ENCODE measurements at places on chromosomes 7 and 10. TPM values are rescaled to one million over a fixed set of nuclear protein-coding genes. Genes with fewer than 3 reads are reported as not detected.

Gene LBX1
- under 0.01 TPM for total RNA-seq

Gene CFAP46
- 0.81 TPM for total RNA-seq

Gene TMEM209
- 7.6 TPM for total RNA-seq

Gene CUTC
- total RNA-seq, result 18.5 TPM

Gene SLC26A3
- not detected for total RNA-seq

Gene ATP6V1F
- total RNA-seq, result 134 TPM

Gene NRG3
- total RNA-seq, result not detected

Gene ARMC10
- 27.1 TPM for total RNA-seq

Gene SSC4D
- 0.16 TPM for total RNA-seq

Gene SCIN
- total RNA-seq, result not detected

Gene UFSP1
- 6.0 TPM for total RNA-seq

Gene FXYD4
- total RNA-seq, result not detected

Gene CYP2C8
- total RNA-seq, result not detected

Gene PRLHR
- total RNA-seq, result not detected

Gene CFAP69
- 1.8 TPM for total RNA-seq

Gene DENND2A
- 2.9 TPM for total RNA-seq

Gene CALML3
- not detected for total RNA-seq

Gene NEURL1
- total RNA-seq, result not detected

Gene BTBD16
- not detected for total RNA-seq

Gene GIMAP1
- total RNA-seq, result 0.81 TPM

Gene CTAGE4
- under 0.01 TPM for total RNA-seq

Gene SKIDA1
- 0.18 TPM for total RNA-seq

Gene TRA2A
- total RNA-seq, result 16.2 TPM

Gene TRIL
- total RNA-seq, result 0.72 TPM

Gene IL15RA
- 16.4 TPM for total RNA-seq

Gene PHYHIPL
- not detected for total RNA-seq

Gene SEMA3E
- total RNA-seq, result not detected

Gene SYT15B
- under 0.01 TPM for total RNA-seq

Gene LRRD1
- not detected for total RNA-seq

Gene CD36
- 0.18 TPM for total RNA-seq

Gene PRXL2A
- total RNA-seq, result 2.9 TPM

Gene ABI1
- 35.9 TPM for total RNA-seq

Gene HOXA2
- total RNA-seq, result not detected

Gene PANK1
- 5.2 TPM for total RNA-seq

Gene PKD1L1
- not detected for total RNA-seq

Gene EPHA1
- total RNA-seq, result not detected

Gene FMC1
- 6.3 TPM for total RNA-seq

Gene GOT1
- 27.1 TPM for total RNA-seq

Gene TMEM254
- 17.7 TPM for total RNA-seq

Gene ADRB1
- not detected for total RNA-seq

Gene NPC1L1
- total RNA-seq, result 0.18 TPM

Gene MOSPD3
- 12.8 TPM for total RNA-seq

Gene AZGP1
- total RNA-seq, result not detected

Gene CACNA2D1
- total RNA-seq, result 69.7 TPM

Gene KIF5B
- 85.4 TPM for total RNA-seq

Gene NACAD
- total RNA-seq, result 2.3 TPM

Gene PNLIP
- not detected for total RNA-seq

Gene LIPF
- not detected for total RNA-seq

Gene PRKCQ
- 0.32 TPM for total RNA-seq

Gene CADPS2
- 10.5 TPM for total RNA-seq

Gene RAPGEF5
- 42.4 TPM for total RNA-seq

Gene EBF3
- 38.5 TPM for total RNA-seq

Gene WDFY4
- not detected for total RNA-seq

Gene NANOS1
- 8.7 TPM for total RNA-seq

Gene LRRC61
- total RNA-seq, result not detected

Gene MACROH2A2
- 7.6 TPM for total RNA-seq

Gene SLC26A5
- not detected for total RNA-seq

Gene CALD1
- 336 TPM for total RNA-seq

Gene EMX2
- not detected for total RNA-seq

Measured in cardiac atrium fibroblast (primary cell).